ENCODE measurements at places on chromosomes 16 and 17.

DNA sequence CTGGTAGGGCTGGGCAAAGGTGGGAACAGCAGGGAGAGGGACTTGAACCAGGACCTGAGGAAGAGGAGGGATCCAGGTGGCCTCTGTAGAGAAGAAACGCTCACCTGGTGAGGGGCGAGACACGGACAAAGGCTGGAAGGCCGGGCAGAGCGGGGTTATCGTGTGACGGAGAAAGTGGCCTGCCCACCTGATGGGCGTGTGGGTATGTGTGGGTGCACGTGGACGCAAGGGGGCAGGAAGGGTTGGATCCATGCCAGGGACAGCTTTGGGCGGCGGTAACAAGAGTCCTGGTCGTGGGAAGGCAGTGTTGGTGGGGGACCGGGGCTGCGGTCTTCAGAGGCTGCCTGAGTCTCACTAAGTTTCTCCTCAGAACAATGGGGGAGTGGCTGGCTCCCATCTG, 104.1 kb upstream of the GSE1 start:
- DNase-seq = no peak

DNA sequence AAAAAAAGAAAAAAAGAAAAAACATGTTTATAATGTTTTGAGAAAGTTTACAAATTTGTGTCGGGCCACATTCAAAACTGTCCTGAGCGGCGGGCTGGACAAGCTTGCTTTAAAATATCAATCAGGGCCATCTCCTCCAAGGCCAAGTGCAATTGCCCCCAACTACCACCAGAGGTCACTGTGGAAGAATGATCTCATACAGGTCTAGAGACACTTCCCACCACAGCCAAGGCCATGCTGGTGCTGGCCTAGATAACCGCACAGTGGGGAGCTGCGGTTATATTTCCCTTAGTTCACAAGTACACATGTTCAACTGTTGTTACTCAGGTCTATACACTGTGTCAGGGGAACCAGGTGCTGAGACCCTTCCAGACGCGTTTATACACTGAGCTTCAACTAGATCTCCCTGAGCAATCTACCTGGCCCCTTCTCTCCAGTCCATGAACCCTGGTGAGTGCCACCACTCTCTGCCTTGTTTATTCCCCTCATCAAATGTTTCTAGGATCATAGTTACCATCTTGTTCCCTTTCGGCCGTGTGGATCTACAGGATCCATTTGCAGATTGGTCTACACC, 83.8 kb upstream of the CCL2 start:
- no peak for DNase-seq

DNA sequence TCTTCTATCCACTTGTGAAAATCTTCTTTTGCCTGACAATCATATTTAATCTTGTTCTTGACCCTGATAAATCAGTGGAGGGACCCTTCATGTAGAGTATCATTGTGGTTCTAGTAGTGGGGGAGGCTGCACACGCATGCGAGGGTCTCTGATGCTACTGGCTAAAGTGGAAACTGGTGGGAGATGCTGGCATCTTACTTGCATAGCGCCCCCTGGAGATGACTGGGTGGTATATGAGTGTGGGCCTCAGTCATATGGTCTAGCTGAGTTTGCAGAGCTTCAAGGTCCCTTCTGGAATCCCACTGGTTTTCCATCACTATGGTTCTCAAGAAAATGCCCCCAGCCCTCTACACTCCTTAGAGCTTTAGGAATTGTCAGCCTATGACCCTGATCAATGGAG, 236.4 kb upstream of the AXIN2 start:
- no peak for DNase-seq

DNA sequence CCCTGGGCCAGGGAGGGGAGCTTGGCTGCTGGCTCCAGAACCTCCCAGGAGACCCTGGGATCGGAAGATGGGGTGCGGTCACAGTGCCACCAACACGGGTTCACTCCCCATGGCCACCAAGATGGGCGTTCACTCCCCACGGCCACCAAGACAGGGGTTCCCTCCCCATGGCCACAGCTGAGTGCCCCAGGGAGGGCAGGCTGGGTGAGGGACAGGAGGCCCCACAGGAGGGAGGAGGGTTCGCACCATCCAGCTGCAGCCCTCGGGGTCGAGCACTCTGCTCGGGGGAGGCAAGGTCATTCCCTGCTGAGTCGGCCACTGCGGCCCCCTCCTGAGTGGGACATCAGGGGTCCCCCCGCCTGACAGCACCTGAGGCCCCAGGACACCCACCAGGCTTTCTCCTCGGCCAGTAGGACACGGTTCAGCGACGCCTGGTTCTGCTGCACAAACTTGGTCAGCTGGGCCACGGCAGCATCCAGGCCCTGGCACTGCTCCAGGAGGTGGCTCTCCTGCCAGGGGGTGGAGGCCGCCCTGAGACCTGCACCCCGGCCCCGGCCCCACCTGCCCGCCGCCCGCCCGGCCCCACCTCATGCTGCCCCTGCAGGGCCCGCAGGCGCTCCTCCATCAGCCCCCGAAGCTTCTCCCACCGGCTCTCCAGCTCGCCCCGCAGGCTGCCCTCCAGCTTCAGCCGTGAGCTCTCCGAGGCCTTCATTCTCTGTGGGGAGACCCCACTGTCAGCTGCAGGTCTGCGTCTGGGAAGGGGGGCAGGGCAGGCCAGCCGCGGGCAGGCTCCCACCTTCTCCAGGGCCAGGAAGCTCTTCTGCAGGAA, 5.9 kb downstream of the CCDC154 start:
- no peak for DNase-seq

GRCh38 chr16:69145658-69146057, 13.2 kb downstream of the UTP4 start:
- DNase-seq = no peak

GRCh38 chr16:67460168-67460567, 20.8 kb downstream of the ATP6V0D1 start:
- no peak for DNase-seq

DNA sequence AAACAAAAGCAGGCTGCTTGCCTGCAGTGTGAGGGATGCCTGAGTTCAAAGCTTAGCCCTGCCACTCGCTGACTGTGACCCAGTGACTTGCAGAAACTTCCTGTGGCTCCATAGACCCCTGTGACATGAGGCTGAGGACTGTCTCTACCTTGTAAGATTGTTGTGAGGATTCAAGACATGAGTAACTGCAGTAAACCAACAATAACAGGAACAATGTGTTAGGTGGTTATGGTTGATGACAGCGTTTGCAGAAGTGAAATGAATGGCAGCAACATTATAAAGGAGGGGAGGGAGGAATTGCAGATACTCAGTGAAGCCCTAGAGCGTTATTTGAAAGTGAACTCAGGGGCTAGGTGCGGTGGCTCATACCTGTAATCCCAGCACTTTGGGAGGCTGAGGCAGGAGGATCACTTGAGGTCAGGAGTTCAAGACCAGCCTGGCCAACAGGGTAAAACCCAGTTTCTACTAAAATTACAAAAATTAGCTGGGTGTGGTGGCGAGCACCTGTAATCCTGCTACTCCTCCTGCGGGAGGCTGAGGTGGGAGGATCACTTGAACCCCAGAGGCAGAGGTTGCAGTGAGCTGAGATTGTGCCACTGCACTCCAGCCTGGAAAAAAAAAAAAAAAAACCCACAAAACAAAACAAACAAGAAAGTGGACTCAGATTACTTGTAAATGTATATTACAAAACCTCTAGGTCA, 33.5 kb upstream of the EMP2 start:
- no peak for DNase-seq

GRCh38 chr17:29037739-29038084, 5.2 kb upstream of the PIPOX start:
- DNase-seq = no peak

DNA sequence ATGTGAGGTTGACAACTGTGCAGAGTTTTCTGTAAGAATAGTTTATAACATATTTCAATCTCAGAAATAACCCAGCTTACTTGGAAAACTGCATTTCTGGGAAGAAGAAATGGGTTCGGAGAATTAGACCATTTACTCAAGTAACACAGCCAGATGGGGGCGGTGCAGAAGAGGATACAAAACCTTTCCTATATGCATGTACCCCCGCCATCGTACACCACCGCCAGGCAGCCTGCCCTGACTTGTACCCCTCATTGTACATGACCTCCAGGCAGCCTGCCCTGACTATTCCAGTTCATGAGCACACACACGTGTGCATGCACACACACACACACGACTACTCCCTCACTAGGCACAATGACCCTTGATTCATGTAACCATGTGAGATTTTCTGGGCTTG, 154.0 kb downstream of the C16orf78 start:
- DNase-seq = no peak

GRCh38 chr17:7915179-7915610, 894 bp downstream of the RNF227 start:
- DNase-seq = peak; percentile 93

DNA sequence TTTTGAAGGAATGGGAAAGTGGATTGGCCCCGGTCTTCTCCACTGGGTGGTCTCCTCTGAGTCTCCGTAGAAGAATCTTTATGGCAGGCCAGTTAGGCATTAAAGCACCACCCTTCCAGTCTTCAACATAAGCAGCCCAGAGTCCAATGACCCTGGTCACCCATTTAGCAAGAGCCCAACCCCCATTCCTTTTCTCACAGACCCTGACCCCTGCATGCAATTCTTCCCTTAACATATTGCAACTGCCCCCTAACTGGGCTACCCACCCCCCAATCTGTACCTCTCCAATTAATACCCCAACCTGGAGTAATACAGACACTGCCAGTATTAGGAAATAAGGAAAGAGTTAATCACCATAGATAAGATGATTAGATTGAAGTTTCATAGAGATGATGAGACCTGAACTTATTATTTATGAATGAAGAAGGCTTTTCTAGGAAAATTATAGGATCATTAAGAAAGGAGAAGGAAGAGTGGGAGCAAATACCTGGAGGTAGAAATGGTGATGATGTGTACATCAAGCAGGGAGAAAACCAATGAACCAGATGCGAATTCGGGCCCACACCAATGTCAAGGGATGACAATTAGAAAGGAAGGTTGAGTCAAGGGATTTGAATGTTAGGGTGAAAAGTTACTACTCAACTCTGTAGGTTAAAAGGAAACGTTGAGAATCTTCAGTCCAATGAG, 2.4 kb downstream of the CCL2 start:
- no peak for DNase-seq

DNA sequence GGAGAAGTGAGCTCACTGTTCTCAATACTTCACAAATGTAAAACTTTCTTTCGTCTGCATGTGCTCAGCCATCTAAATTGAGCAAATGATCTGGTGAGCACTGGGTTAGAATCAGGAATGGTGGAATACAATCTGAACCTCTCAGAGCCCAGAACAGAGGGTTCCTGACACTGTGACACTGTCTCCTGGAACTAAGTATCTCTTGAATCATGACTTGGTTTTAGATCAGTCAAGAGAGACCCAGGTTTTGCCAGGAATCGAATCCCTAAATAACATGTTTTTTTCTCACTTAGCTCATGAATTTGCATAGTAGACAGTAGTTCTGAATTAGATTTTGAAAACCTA, 49.3 kb downstream of the SF3B3 start:
- no peak for DNase-seq

DNA sequence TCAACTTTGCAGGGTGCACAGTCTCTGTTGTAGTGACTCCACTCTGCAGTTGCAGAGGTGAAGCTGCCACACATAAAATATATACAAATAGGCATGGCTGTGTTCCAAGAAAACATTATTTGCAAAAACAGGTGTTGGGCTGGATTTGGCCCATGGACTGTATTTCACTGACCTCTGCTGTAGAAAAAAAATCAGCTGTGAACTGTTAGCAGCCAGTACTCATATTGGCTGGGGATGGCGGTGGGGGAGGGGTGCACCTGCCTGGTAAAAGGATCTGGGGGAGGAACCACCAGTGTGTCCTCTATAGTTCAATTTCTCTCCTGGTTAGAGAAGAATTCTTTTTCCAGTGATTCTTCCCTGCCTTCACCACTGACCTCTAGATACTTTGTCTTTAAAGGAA, 50.0 kb downstream of the SHISA9 start:
- DNase-seq = no peak

GRCh38 chr17:81110488-81111040, 54.7 kb upstream of the PVALEF start:
- DNase-seq = no peak

- DNase-seq = no peak
Observed at GRCh38 chr17:76996741-76997694, 128.8 kb downstream of the MGAT5B start.

Measured in vagina (tissue), 2 donors.